ENCODE measurements at places on chromosomes 3 and 15. TPM values are rescaled to one million over a fixed set of nuclear protein-coding genes. Genes with fewer than 3 reads are reported as not detected.

- no peak for DNase-seq
Measured at GRCh38 chr15:63188247-63188925, 1.0 kb upstream of the RAB8B start.

The GRAMD1C gene
- 0.49 TPM for polyA plus RNA-seq

GRCh38 chr15:79132770-79133169, 42.2 kb upstream of the RASGRF1 start:
- no peak for DNase-seq

DNA sequence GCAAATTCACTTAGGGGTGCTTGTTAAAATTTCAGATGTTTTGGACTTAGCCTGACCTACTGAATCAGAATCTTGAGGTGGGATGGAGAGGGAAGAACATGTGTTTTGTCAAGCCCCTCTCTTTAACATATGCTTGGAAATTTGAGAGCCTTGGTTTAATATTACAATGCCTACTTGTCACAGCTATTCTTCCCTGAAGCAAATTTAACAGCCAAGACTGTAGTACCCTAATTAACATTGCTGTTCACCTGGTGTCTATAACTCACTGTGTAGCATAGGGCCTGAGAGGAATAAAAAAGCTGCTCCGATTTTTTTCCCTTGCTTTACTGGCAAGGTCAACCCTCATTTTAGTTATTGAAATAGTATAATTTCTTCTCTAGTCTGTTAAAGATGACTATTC, 880.1 kb downstream of the CADM2 start:
- no peak for DNase-seq

The GOLGA6L7 gene
- polyA plus RNA-seq = not detected

- DNase-seq = no peak
Measured at GRCh38 chr3:48656841-48657281, 5.8 kb downstream of the CELSR3 start.

DNA sequence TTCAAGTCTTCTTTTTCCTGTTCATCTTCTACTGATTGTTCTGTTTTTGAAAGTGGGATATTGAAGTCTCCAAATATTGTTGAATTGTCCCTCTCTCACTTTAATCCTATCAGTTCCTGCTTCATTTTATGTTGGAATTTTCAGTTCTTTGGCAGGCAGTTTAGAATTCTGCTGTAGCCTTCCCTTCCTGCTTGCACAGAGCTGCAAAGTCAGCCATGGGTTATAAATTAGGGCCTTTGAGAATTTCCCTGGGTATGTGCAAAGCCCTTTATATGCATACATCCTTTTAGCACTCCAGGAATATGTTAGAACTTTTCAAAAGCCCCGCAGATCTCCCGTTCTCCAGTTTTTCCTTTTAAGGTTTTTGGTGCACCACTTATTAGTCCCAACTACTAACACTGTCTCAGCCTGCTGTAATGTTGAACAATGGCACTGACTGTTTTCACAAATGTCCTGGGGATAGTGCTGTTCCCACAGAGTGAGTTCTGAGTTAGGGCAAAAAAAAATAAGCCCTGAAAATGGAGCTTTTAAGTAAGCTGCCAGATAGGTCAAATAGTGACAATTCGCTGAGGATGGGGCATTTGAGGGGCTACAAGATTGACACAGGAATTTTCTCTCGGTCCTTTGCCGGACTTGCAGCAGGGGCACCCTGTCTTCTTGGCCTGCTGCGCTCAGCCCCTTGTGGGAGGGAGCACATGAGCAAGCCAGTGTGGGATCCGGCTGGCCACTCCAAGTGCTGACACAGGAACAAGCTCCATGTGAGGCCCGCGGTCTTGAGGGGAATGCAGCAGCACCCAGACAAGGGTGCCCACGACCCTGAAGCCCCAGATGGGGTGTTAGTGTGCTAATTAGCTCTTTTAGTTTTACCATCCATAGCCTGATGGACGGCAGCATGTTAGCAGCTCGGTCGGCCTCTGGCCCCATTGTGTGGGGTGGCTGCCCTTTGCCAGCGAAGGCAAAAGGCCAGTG, 96.0 kb downstream of the VPS8 start:
- peak; percentile 17 for DNase-seq

- DNase-seq = no peak
Measured at GRCh38 chr3:2153053-2153452, 54.4 kb downstream of the CNTN4 start.

The ERICH6 gene
- polyA plus RNA-seq = not detected

The SNTN gene
- polyA plus RNA-seq = not detected

The BHLHE40 gene
- polyA plus RNA-seq = 10.7 TPM

GRCh38 chr3:87982421-87982820, 76.4 kb downstream of the CGGBP1 start:
- no peak for DNase-seq

The PPP2R3A gene
- 4.9 TPM for polyA plus RNA-seq

The ZNF717 gene
- 6.6 TPM for polyA plus RNA-seq

- DNase-seq = no peak
Measured at GRCh38 chr3:108455212-108455705, 55.1 kb downstream of the MYH15 start.

DNA sequence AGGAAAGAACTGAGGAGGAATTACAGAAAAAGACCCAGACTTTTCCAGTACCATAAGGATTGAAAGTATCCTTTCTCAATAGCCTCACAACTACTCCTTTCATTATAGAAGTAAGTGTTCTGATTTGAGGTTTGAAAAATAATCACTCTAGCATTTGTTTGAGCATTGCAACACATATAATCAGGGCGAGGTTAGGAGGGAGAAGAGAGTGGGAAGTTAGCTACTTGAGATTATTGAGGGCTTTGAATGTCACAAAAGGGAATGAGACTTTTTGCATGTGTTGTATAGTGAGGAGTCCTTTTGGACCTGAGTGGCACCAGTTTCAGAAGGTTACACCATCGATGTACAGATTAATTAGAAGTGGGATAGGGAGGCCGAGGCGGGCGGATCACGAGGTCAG, 65.2 kb upstream of the TNIK start:
- no peak for DNase-seq

The KBTBD13 gene
- 7.8 TPM for polyA plus RNA-seq

The FYCO1 gene
- 59.6 TPM for polyA plus RNA-seq

The GPR27 gene
- 0.26 TPM for polyA plus RNA-seq

DNA sequence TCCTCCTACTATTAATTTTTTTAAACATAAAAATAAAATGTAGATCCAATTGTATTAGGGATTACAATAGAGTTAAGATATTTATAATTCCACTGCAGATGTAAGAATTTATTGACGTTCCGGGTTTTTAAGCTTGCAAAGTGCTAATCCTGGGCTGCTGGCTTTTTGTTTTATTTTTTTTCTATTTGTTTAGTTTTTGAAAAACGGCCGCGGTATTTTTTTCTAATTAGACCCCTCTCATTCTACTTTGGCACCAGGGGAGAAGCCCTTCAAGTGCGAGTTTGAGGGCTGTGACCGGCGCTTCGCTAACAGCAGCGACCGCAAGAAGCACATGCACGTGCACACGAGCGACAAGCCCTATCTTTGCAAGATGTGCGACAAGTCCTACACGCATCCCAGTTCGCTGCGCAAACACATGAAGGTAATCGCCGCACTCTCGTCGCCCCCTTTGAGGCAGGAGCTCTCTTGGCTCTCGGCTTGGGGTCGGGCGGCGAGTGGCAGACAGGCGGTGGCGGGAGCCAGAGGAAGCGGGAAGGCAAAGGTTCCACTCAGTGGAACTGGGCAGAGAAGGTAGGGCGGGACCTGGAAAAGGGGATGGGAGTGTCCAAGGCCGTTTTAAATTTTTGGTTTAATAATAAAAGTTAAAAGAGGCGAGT, 3.2 kb downstream of the ZIC1 start:
- DNase-seq = no peak

DNA sequence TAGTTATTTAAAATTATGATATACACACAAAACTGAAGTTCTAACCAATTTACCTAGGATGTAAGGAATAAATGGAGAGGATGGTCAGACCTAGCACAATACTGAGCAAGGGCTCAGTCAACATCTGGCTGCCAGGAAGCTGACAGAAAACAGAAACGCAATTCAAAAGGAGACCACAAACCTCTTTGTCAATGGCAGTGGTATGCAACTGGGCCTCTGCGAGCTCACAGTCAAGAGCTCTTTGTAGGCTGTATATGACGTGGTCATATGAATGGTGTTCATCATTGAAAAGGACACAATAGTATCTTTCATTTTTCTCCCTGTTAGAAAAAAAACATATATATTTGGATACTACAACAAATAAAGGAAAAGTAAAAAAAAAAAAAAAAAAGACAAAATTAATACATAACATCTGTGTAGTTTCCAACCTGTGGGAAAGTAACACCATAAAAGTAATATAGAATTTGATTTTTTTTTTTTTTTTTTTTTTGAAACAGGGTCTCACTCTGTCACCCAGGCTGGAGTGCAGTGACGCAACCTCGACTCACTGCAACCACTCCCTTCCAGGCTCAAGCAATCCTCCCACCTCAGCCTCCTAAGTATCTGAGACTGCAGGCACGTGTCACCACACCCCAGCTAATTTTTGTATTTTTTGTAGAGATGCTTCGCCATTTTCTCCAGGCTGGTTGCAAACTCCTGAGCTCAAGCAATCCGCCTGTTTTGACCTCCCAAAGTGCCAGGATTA, 37.9 kb downstream of the UBR1 start:
- no peak for DNase-seq

All from heart right ventricle (tissue), 16 donors.